HuH-7 (cell line): ENCODE measurements at places on chromosomes 7 and 10.

- DNase-seq: no peak
Measured at GRCh38 chr7:45156516-45157272, 897 bp upstream of the RAMP3 start.

DNA sequence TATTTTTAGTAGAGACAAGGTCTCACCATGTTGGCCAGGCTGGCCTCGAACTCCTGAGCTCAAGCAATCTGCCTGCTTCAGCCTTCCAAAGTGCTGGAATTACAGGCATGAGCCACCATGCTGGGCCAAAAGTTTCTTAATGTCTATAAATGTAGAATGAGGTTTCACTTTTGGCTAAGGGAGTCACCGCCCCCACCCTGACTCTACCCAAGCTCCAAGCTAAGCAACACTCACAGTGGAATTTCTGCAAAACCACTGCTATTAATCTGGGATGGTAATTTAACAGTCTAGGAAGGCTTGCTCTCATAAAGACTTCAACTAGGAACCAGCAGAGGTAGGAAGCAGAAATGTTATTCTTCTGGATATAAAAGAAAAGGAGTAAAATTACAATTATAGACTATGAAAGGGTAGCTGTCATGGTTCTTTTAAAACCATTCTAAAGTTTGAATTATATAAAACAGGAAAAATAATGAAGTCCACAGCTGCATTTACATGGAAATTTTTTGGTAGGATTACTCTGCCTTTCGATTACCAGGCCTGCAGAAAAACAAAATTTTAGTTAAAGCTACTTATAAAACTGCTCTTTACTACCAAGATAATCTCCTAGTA, 211.6 kb downstream of the SFMBT2 start:
- no peak for DNase-seq

- no peak for DNase-seq
Measured at GRCh38 chr7:12727455-12728191, 40.2 kb downstream of the ARL4A start.

GRCh38 chr7:111264981-111265380, 174.1 kb downstream of the LRRN3 start:
- no peak for DNase-seq

DNA sequence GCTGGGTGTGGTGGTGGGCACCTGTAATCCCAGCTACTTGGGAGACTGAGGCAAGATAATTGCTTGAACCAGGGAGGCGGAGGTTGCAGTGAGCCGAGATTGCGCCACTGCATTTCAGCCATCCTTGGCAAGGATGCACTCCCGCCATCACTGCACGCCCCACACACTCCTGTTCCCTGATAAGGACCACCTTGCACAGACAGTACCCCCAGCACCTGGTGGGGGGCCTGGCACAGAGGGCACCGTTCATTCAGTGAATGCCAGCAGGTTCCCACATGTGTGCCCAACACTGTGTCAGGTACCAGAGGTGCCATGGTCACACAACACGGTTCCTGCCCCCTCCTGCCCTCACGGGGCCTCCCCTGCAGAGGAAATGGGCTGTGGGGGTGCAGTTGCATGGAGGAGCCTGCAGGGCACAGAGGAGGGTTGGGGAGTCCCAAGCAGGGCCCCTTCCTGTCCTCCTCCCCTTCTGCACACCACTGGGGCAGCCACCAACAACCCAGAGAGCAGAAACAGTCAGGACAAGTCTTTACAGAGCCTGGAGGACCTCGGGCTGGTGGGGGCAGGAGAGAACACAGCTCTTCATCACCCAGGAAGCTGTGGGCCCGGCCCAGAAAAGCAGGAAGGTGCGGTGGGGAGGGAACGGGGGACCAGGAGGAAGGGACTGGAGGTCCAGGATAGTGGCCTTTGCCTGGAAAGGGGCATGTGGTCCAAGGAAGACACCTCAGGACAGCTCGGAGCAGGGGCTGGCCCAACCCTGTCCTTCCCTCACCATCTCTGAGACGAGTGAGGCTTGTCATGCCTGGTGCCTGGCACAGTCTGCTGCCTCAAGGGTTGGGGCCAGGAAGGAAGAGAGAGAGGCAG, 7.1 kb downstream of the CRYGN start:
- no peak for DNase-seq

DNA sequence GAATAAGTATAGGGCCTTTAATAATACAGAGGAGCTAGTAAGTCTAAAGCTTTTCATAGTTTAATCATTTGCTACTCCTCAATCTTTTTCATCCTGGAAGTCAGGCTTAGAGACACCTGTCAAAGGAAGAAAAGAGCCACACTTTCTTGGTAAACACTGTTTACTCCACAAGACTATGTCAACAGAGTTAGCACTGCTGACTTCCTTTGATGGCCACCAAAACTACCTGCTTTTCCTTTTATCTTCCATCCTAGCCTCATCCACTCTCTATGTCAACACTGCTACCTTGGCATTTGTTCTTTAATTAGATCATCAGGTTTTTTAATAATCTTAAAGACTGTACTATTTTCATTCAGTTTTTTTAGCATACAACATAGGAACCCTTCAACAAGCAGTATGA, 106.2 kb downstream of the ELAPOR2 start:
- DNase-seq: no peak

- no peak for DNase-seq
Measured at GRCh38 chr7:102055181-102055976, 231.3 kb upstream of the SH2B2 start.

DNA sequence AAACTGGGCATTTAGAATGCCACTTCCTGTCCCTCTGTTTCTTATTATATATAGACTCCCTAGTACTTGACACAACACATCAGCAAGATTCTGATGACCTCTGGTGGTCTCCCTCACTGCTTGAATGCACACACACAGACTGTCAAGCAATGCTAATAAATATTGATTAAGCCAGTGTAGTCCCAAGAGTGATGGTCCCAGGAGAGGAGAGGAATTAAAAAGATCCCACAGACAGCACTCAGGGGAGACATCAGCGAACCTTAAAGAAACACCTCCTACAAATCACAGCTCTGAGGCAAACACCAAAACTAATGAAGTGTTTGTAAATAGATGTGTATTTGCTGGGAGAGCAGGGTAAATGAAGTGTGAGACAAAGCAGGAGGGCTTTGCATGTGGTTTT, 1291.2 kb downstream of the XPNPEP1 start:
- DNase-seq: no peak

- DNase-seq: no peak
Measured at GRCh38 chr7:72710983-72711382, 117.0 kb downstream of the TYW1B start.

DNA sequence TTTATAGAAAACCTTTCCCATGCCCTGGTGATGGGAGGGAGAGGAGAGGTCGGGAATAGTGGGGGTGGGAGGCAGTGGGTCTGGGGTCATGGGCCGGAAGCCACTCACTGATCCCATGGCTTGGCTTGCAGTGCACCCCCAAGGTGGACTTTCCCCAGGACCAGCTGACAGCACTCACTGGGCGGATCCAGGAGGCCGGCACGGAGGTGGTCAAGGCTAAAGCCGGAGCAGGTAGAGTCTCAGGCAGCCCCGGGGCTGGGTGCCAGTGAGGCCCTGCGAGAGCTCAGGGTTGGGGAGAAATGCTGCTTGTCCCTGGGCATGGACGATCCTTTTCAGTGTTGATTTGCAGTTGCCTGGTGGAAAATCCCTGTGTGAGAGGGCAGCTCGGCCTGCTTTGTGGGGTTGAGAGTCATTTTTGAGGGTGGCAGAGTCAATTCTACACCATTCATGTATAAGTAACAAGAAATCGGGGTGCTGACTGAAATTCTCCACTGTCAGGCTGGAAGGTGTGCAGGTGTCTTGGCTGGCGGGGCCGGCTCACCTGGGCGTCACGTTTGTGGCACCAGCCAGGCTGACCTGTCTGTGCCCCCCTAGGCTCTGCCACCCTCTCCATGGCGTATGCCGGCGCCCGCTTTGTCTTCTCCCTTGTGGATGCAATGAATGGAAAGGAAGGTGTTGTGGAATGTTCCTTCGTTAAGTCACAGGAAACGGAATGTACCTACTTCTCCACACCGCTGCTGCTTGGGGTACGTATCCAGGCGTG, 16.5 kb downstream of the MDH2 start:
- DNase-seq: no peak
